ENCODE measurements at places on chromosomes 16 and 17. TPM values are rescaled to one million over a fixed set of nuclear protein-coding genes. Genes with fewer than 3 reads are reported as not detected.

Gene SLC9A5
- 5.9 TPM for total RNA-seq

Gene NEK8
- total RNA-seq = 3.2 TPM

Gene WFIKKN1
- 1.1 TPM for total RNA-seq

Gene HBQ1
- not detected for total RNA-seq

Gene USP31
- total RNA-seq = 5.7 TPM

Gene EVPLL
- not detected for total RNA-seq

Gene CKLF
- 78.6 TPM for total RNA-seq

Gene GDPD3
- total RNA-seq = 1.6 TPM

Gene GDPD1
- total RNA-seq = 1.4 TPM

Data from natural killer cell treated with Interleukin-12 subunit alpha and Interleukin-12 subunit beta and Interleukin-15 and Interleukin-18, amount 100 ng/mL, for 72 hours (primary cell).